Fibroblast of skin of left biceps (primary cell): ENCODE measurements at places on chromosomes 16 and 17.
A peak's percentile ranks its signal among the peaks of the same experiment; 100 is the strongest.

DNA sequence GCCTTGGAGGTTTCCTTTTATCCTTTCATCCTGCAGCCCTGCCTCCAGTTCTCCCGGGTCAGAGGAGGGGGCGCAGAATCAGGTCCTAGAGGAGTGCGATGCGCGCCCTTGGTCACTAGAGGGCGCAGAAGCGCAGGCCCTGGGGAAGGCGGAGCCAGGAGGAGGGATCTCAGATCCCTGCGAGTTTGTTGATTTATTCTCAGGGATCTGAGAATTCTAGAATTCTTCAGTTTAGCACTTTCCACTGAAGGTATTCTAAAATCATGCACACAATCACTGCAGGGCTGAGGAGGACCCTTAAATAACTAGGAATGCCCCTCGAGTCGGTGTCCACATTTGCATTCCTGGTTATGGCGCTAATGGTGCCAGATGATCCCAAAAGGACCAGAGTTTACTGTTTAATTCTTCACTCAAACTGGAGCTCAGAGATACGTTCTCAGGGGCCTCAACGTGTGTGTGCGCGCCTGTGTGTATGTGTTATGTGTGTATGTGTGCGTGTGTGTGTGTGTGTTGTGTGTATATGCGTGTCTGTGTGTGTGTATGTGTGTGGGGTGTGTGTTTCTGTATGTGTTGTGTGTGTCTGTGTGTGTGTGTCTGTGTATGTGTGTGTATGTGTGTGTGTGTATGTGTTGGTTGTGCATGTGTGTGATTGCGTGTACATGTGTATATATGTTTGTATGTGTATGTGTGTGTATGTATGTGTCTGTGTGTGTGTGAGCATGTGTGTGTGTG lies 6.9 kb upstream of the ELAC2 start:
- DNase-seq = no peak

DNA sequence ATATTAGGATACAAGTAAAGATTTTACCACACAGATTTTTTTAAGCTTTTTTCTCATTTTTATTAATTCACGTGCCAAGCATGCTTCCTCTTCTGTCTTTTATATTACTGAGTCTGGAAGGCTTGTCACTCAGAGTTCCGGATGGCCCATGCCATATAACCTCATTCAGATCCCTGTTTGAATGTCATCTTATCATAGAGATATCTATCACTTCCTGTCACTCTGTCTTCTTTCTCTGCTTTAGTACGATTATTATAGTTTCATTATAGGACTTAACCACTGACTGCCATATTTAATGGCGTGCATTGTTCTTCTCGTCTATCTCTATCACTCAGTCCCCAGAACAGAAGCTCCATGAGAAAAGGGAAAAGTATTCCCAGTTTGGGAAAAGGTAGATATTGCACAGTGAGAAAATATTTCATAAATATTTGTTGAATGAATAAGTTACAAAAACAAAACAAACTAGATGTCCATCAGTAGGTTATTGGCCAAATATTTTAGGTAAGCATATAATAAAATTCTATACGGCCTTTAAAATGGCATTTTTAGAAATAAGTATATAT lies 296.9 kb upstream of the GOT2 start:
- DNase-seq = no peak

- DNase-seq = no peak
These were observed 87.9 kb downstream of the OR1D5 start for GRCh38 chr17:2975469-2975958.

- DNase-seq = no peak
These were observed 1.7 kb downstream of the ZNF469 start for GRCh38 chr16:88384222-88385111.

DNA sequence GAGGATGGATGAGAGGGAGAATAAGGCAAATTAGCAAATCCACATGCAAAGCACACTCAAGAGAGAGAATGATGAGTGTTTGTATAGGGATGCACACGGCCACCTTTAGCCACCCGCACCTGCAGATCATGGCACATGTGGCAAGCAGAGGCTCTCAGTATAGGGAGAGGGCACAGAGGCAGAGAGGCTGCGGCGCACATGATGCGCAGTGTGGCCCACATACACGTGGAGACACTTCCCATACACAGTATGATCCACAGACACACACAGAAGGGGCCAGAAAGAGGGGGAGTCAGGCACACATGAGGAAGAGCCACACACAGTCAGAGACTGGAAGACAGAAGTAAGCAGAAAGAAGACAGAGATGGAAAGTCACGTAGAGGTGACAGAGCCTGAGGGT lies 6.5 kb upstream of the CHD3 start:
- no peak for DNase-seq

- DNase-seq = peak; percentile 3
These were observed 381.6 kb upstream of the ASIC2 start for GRCh38 chr17:33674685-33675084.

- no peak for DNase-seq
These were observed 11.1 kb downstream of the XYLT2 start for GRCh38 chr17:50356892-50357510.

DNA sequence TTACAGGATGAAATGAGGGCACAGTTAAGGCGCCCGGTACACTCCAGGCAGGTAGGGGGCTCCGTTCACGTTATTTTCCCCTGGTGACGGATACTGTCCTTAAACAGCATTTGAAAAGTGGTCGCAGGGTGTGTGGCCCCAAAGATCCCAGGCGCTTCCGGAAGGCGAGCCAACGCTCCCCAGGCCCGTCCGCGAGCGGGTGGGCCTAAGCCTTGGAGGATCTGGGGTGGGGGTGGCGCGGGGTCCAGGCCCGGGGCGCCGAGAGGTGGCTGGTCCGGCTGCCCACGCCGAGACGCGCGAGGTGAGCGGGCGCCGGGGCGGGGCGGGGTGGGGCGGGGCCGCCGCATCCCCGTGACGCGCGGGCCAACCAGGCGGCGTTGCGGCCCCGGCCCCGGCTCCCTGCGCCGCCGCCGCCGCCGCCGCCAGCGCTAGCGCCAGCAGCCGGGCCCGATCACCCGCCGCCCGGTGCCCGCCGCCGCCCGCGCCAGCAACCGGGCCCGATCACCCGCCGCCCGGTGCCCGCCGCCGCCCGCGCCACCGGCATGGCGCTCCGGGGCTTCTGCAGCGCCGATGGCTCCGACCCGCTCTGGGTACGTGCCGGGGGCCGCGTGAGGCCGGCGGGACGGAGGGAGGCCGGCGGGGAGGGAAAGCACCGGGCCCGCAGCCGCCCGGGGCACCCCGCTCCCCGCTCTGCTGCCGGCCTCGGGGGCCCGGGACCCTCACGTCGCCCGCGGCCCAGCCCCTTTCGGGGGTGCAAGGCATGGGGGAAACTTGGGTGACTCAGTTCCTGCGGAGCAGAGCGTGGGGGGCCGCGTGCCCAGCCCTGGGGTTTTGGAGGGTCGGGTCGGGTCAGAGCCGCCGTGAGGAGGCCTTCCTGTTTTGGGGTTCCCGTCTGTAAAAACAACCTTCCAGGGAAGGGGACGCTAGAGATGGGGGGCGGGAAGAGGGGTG lies at the start of gene ABCC1:
Gene ABCC1 (plus strand): TSS at position 407 of the 951 bp plus-strand sequence. CDS start 136 bp downstream, at position 543.
- no peak for DNase-seq

GRCh38 chr16:69724414-69724873 lies 1.9 kb downstream of the NQO1 start:
- DNase-seq = no peak

DNA sequence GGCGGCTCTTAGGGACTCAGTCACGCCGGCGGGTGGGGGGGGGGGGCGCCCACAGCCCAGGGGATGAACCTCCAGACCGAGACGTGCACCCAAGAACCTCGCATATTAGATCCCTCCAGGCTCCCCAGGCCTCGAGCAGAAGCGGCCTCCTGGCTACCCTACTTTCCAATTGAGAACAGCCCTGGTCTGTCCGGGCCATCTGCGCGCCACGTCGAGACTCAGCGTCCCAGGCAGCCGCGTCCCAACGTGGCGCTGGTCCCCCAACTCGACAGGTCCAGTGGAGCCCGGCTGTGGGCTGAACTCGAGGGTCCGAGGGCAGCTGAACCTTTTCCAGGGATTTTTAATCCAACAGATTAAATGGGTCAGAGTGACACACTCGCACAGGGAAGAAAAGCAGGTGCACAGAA lies 2.3 kb upstream of the IRX3 start:
- DNase-seq = no peak

DNA sequence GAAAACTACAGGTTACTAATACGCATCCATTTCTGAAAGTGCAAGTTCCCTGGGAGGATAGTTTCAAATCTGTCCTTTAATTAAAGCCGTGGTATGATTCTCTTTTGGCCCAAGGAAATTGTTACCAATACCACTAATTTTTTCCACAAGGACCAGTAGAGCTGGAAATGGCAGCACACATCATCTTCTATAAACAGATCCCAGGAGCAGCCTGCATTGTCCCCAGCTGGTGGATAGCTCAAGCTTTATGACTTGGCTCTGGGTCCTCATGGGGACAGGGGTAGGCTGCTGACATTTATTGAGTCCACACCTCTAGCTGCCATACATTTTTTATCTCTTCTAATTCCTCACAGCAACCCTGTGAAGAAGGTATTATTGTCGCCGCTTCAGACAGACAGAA lies 35.8 kb upstream of the BHLHA9 start:
- DNase-seq = no peak

DNA sequence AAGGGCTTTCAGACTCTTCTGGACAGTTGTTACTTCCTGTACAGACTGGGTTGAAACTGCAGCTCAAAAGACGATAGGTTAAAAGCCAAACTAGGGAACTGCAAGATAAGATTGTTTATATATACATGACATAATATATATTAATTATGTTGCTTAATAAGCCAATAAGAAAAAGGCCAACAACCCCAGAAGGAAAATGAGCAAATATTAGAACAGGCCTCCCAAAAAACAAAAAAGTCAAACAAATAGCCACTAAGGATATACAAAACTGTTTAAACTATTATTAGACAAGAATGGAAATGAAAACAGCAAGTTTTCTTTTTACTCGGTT lies 495 bp upstream of the CMTR2 start:
- DNase-seq = no peak

DNA sequence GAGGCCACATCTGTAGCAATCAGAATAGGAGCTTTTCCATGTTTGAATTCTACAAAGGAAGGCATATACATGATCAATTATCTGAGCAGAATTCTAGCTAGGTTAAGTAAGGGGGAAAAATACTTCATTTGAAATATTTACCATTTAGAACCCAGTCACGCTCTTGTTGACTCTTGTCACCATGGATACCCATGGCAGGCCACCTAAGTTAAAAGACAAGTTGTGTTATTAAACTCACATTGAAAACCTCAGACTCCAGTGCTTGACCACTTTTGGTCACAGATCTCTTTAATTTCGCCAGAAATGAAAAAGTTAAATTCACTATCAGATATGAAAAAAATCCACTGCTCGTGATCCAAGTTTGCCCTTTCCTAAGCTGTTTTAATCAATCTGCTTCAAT lies 4.1 kb downstream of the DDX5 start:
- no peak for DNase-seq

- DNase-seq = no peak
These were observed 436.2 kb downstream of the SLC39A11 start for GRCh38 chr17:72656130-72656763.

- no peak for DNase-seq
These were observed 451.1 kb downstream of the SOX9 start for GRCh38 chr17:72571813-72572396.

- no peak for DNase-seq
These were observed 57.2 kb upstream of the MGAT5B start for GRCh38 chr17:76810956-76811355.

DNA sequence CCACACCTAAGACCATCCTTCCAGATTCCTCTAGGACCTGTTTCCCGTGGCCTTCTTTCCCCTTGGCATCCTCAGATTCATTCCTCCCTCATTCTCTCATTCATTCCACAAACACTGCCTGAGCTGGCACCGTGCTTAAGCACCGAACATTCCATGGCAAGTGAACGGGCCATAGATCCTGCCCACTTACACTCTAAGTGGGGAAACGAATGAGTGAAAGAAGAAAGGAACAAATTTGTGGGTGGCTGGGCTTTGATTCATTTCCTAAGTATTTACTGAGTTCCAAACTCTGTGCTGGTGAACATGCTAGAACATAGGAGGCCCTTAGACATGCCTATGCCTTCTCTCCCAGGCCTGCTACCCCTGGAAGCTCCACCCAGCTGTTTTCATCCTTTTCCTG lies 30.0 kb downstream of the SRCIN1 start:
- DNase-seq = no peak

DNA sequence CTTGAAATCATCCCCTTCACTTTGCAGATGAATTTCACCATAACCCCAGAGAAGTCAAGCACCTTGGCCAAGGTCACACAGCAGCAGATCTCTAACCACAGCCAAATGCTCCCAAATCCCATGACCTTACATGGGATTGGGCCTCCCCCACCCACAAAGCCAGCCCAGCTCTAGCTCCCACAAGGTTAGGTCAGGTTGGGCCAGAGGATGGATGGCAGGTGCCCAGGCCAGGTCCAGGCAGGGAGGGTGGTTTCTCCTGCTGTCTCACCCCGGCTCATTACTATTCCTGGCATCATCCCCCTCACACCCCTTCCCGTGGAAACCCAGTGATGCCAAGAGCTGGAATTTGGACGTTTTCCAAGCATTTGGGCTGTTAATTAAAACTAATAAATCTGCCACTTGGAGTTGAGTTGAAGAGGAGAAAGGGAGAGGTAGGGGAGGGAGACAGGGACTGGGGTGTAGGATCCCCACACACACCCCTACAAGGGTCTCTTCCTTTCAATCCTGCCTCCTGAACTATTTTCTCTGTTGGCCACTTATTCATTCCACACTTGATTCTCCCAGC lies 181.6 kb downstream of the TMEM132E start:
- DNase-seq = no peak

DNA sequence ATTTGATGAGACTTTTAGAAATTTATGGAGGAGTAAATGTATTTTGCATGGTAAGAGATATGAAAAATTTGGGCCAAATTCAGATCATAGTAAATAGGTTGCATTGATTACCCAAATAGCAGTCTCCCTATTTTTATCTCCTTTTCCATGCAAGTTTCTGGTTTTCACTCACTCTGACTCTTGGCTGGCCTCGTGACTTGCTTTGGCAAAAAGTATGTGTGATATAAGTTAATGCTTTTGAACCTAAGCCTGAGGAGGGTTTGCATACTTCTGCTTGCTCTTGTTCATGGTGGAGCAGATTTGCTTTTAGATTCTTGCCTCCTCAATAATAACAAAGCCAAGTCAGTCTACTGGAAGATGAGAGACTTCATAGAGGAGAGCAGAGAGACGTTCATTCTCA lies 1045.9 kb upstream of the CDH8 start:
- DNase-seq = no peak

DNA sequence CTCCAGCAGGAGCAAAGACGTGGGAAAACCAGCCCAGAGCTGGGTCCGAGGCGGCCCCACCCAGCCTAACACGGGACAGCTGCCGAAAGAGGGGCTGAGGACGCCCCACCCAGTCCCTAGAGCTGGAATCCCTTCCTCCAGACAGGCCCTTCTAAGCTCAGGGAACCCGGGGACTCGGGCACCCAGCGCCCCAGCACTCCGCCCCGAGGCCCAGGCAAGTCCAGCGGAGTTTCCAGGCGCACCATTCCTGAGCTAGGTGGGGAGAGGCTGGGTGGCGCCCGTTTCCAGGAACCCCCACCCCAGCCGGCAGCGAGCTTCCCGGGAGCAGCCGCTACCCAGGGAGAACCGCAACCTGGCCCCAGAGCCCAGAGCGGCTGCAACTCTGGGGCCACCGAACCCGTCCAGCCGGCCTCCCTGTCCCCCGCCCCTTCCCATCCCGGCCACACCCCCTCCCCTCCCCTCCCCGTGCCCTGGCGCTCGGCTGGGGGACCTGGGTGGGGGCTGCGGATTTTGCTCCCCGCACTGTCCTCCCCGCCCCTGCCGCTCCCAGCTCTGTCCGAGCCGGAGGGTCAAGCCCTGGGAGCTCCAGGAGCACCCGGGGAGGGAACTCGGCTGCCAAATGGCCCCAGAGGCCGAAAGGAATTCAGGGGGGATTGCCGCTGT lies 536 bp downstream of the TMC6 start:
- no peak for DNase-seq

GRCh38 chr17:38748149-38748891 lies at the start of gene PCGF2:
Gene PCGF2 (minus strand): TSS chr17:38748336. CDS start chr17:38740402, 7,934 bp downstream.
- DNase-seq = peak; percentile 78
